Stimulated activated CD4-positive, alpha-beta T cell treated with anti-CD3 and anti-CD28 coated beads, TNF-alpha, amount 100 ng/mL, for 24 hours (primary cell): ENCODE measurements at places on chromosomes 5 and 9.

DNA sequence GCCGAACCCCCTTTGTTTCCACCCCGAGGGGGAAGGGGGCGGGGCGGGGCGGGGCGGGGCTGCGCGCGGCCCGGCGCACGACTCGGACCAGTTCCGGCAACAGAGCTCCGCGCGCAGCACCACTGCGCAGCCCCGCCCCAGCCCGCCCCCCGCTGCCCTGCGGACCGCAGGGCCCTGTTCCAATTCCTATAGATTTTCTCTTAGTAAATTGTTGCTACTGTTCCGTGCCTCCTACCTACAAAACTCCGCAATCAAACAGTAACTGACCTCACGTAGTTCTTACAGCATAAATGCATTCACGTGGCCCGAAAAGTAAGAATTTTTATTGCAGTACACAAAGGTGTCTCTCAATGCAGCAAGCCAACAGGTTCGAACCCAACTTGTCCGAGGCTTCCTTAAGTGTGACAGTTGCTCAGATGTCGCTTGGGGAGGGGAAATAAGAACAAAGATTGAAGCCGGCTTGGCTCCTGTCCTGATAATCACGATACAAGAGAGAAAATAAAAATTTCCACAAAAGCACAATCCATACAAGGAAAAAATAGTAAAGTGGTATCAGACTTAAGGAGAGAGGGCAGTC, 1.2 kb upstream of the RNF38 start:
- peak; percentile 69 for DNase-seq

GRCh38 chr9:87236546-87236945, 261.1 kb upstream of the DAPK1 start:
- DNase-seq: no peak

GRCh38 chr5:139600336-139600949, 39.3 kb downstream of the UBE2D2 start:
- DNase-seq: no peak

DNA sequence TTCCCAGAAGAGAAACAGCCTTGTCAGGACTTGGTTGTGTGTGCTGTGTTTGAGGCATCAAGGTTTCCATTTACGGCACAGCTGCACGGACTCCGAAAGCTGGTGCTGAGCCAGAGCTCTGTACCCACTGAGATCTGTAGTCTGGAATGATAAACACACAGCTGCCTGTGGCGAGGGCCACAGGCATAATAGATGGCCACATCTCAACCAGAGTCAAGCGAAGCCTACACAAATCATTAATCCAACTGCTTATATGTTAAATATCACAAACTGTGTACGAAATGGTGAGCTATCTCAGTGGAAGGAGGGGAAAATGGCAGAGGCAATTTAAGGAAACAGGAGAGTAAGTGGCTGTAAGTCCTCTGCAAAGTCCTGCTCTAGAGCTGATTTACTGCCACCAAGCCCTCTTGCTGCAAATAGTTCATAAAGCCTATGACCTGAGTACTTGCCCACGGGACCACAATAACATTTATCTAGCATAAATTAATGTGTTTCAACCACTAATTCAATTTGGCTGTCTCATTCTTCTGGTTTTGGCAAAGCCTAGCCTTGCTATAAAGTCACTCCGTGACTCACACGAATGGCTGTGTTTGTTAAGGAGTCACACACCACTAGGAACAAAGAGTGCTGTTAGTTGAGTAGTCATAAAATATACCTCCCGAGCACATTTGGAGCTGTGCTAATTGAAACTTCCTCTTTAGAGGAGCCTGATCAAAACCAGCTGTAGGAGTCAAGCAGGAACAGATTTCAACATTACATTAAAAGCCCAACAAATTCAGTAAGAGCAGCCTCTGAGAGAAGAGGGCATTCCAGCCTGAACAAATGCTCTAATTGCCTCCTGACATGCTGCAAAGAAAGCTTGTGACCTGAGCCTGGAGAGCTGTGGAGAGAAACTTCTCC, 738.6 kb upstream of the ZNF608 start:
- no peak for DNase-seq

DNA sequence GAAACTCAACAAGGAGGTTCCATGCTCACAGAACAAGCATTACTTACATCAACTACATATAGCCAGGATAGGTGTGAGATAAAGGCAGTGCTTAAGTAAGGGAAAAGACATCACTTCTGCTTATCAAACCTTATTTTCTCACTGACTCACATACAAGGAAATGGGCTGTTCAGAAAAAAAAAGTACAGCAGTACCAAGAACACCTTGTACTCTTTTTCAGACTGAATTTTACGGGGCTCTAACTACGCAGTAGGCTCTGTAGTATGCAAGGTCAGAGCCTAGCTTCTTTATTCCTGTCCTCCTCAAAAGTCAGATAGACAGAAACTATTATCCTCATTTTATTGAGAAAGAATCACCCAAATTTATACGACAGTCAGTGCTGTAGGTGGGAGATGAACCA, 5.8 kb downstream of the PSMB7 start:
- DNase-seq: no peak

DNA sequence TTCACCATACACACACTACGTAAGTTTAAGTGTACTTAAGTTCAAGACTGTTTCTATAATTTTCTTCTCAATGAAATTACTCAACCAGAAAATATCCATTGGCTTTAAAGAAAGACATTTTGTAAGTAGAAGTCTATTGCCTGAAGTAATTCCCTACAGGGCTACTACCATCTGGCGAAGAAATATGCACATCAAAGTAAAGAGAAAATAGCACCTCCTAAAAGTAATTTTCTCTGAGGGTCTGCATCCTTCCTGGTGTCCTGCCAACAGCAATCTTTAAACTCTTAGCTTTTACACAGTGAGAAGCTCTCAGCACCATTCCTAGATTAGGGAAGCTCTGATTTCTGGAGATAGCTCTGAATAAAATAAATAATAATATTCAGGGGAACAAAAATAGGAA, 498.5 kb upstream of the TYRP1 start:
- no peak for DNase-seq

DNA sequence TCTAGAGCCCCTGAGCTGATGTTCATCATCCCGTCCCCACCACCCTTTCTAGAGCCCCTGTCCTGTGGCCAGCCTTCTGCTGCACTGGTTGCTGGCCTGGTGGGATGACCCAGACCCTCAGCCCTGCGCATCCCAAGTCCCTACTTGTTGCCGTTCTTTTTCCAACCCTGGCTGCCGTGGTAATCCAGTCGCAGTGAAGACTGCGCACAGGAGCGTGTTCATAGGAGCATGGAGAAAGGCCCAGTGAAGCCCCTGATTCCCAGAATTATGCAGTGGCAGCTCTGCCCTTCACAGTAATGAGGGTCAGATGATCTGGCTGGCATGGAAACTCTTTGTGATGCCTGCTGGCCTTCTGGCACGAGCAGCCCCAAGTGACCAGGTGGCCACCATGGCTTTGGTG, 183.3 kb downstream of the CACNA1B start:
- DNase-seq: no peak

DNA sequence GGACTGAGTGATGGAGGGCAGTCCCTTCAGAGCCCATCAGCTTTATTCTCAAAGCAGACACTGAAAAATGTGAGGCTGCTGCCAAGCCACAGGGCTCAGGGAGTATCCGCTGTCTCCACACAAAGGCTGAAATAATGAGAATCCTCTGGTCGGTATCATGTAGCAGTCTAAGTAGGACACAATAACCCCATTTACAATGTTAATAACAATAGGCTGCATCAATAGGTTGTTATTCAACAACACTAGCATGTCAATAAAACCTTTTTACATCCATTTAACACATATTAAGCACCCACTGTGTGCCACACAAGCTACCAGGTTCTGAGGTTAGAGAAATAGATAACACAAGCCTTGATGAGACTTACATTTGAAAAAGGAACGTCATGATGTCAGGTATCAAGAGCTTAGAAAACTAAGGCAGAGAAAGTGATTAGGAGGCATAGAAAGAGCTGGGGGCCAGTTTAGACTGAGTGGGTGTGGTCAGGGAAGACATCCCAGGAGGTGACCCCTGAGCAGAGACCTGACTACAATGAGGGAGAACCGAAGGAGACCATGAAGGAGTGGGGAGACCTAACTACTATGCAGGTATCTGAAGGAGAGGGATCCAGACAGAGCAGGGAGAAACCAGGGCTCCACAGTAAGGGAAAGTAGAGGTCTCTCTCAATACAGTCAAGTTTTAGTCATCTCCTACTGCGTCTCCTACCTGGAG, 140.1 kb upstream of the GRIA1 start:
- DNase-seq: no peak

DNA sequence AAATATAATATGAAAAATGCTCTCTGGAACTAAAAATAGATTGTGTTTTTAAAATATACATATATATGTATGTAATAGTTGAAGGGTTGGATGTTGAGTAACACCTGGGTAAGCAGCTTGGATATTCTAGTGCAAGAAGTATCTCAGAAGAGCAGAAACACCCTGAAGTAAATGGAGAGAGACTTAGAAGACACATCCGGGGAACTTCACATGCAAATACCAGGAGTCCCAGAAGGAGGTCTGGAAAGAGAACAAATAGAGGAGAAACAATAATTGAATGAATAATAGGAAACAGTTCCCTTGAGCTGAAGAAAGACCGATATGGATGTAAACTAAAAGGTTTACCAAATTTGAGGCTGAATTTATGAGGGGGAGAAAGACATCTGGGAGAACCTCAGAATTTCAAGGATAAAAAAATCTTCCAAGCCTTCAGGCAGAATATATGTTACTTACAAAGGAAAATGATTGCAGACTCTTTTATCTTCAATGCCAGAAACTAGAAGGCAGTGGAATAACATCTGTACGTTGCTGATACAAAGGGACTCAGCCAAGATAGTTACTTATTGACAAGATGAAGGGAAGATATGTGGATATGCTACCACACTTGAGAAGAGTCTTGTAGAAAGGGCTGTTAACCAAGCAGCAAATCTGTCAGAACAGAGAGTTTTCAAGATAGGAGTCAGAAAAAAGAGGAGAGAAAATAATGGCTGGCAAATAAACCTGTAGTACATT, 42.7 kb downstream of the HSDL2 start:
- DNase-seq: no peak

GRCh38 chr5:94243612-94244011, 374.8 kb downstream of the KIAA0825 start:
- DNase-seq: no peak
